ENCODE measurements at places on chromosomes 12 and 14. TPM values are rescaled to one million over a fixed set of nuclear protein-coding genes. Genes with fewer than 3 reads are reported as not detected.

Gene LTBP2
- total RNA-seq: 58.2 TPM

- DNase-seq: no peak
Measured at GRCh38 chr12:99055299-99055698, 410.2 kb downstream of the APAF1 start.

DNA sequence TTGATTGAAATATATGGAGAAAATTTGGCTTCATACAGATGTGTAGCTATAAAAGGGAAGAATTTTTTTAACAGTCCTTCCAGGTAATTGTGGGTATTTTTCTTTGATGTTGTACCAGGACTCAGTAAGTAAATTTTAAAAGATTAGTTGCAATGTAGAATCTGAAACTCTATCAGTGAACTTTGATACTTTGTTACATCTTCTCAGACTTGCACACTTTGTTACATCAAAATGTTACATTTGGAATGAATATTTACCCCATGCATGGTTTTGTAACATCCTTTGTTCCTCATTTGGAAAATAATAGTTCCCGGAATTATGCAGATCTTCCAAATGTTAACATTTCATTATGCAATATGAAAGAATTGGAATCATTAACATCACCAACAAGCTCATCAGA, 13.8 kb downstream of the MTHFD1 start:
- no peak for DNase-seq

DNA sequence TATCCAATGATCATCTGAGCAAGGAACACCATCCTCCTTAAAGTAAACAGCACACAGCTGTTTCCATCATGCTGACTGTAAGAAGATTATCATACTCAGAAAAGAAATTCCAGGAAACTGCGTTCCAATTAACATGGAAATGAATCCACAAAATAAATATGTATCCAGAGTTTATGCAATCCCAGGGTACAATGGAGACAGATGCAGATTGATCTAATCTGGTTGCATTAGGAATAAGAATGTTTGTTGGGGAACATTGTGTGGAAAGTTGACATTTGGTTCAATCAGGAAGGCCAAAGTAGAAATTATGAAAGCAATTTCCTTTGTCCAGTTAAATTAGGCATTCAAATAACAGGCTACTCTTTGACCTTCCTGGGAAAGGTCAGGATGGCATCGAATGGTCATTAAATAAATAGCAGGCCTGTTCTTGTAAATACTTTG, 236.9 kb upstream of the AMIGO2 start:
- DNase-seq: no peak

DNA sequence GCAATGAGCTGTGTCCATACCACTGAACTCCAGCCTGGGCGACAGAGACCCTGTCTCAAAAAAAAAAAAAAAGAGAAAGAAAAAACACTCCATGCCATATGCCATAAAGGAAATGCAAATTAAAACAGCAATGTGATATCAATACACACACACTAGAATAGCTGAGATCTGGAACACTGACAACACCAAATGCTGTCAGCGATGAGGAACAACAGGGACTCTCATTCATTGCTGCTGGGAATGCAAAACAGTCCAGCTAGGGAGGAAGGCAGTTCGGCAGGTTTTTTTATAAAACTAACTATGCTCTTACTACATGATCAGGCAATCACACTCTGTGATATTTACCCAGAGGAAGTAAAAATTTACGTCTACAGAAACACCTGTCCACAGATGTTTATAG, 3.4 kb upstream of the ABCB9 start:
- no peak for DNase-seq

All from mesenteric fat pad (tissue), 1 donor.